Activated T-helper 1 cell treated with Interleukin-2 at 50 U/mL for 16 hours (primary cell): ENCODE measurements at places on chromosomes 7 and 10.

GRCh38 chr7:110911632-110912031 is 179.3 kb upstream of the LRRN3 start:
- no peak for DNase-seq

DNA sequence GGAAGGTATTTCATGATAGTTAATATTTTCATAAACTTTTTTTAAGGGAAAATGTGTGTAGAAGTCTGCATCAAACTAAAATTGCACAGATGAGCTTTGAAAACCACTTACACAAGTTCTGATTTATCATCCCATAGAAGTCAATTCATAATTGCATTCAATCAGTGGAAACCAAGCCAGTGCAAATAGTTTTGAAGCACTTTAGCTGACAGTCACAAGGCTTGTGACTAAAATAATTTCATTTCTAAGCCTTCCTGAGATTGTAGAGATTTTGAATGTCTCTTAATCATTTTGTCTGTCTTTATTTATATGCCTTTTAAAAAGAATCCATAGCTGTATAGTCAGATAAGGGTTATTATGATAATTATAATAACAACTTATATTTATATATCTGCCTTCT is 41.4 kb downstream of the EXOC4 start:
- DNase-seq: no peak

DNA sequence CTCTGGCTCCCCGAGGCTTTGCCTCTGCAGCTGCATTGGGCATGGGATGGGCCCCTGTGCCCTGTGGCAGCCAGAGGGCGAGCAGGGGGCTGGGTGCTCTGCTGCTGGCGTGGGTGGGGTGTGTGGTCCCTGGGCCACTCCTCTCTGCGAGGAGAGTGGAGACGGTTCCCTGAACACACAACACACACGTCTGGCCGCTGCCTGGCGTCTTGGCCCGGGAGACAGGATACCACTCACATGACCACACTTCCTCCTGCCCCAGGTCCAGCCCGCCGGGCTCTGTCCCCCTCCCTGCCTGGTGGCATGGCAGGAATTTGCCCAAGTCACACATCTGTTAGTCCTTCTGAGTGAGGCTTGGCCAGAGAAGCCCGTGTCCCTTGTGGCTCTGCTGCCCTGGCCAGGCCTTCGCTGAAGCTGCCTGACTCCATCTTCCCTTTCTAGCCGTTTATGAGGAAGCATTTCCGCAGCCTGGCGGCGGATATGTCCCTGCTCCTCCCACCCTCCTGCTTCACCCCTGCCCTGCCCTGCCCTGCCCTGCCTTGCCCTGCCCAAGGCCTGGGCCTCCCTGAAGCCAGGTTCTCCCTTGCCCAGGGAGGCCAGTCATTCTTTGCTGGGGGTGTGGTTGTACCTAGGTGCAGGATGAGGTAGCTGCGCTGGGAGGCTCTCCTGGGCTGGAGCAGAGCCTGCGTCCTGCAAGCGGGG is 3.0 kb downstream of the BRI3 start:
- no peak for DNase-seq

DNA sequence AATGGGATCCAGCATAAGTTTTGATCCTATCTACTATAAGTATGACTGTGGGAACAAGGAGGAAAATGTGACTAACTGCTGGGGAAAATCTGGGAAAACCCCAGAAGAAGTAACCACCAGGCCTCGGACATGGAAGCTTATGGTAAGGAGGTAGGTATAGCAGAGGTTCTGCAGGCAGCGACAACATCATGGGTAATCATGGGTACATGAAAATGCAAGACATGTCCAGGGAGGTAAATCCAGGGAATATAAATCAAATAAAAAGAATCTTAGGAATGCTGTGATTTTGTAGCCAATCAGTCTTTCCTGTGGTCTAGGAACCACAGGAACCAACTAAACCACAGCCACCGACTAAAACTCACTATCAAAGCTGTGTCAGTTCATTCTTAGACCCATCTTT is 168.3 kb upstream of the NPY start:
- no peak for DNase-seq

- DNase-seq: no peak
Observed at GRCh38 chr10:22043327-22043633, 39.8 kb upstream of the DNAJC1 start.
